ENCODE measurements at places on chromosomes 1 and 21.

- peak; percentile 83 for DNase-seq
These were observed 32.2 kb downstream of the BATF3 start for GRCh38 chr1:212667223-212668139.

DNA sequence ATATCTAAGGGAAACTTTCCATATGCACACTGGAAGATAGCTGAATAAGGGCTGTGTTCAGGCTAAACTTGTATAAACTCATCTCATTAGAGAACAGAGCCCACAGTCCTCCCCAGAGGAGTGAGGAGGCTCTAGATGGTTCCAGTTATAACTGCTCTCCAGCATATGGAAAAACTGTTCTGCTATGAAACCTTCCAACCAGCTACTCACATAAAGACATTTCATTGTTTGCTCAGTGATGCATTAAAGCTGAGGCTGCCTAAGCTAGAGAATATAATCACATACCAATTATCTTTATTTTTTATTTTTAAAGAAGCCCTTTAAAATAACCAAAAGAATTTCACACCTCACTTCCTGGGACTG is 13.3 kb downstream of the AHCYL1 start:
- no peak for DNase-seq

DNA sequence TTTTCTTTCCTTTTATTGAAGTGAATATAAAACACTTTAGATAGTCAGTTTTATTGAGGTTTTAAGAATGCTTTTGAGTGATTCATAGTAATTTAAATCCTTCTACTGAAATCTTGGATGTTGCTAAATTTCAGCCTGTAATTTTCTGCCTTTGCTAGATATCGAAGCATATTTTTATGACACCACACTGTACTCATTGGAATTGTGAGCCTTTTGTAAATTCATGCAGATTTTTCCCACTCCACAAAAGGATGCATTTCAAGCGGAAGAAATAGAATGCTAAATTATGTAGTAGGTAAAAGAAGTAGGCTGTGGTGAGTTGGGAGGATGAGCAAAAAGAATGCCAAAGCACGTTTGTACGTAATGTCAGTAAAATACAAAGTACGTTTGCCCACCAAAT is 13.8 kb downstream of the SNX7 start:
- DNase-seq, result no peak

DNA sequence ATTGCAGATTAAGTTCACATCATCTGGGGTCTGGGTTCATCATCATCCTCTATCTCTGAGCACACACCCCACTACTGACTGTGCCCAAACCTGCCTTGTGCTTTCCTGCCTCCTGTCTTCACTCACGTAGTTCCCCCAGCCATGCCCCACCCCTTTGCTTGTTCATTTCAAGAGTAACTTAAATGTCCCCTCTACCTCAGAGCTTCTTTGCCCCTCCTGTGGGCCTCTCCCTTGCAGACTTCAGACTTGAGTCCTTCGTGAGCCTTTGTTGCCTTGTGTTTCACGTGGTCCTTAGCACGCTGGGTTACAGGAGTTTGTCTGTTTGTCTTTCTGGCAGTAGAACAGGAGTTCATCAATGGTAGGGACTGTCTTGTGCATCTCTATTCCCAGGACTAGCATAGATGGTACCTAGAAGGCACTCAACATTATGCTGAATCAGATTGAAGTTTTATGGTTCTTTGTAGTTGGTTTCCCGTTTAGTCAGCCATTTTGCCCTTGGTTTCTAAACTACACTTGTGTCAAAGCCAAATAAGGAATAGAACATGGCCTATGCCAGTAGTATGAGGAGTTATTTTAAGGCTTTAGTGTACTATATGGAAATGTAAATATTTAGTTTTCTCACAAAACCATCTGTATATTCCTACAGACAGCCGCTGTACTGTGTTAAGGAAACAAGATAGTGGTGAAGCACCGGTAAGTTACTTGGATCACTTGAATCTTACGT is 86.2 kb downstream of the TTC3 start:
- no peak for DNase-seq

GRCh38 chr1:93813076-93813475 is 65.9 kb downstream of the DNTTIP2 start:
- DNase-seq, result no peak

DNA sequence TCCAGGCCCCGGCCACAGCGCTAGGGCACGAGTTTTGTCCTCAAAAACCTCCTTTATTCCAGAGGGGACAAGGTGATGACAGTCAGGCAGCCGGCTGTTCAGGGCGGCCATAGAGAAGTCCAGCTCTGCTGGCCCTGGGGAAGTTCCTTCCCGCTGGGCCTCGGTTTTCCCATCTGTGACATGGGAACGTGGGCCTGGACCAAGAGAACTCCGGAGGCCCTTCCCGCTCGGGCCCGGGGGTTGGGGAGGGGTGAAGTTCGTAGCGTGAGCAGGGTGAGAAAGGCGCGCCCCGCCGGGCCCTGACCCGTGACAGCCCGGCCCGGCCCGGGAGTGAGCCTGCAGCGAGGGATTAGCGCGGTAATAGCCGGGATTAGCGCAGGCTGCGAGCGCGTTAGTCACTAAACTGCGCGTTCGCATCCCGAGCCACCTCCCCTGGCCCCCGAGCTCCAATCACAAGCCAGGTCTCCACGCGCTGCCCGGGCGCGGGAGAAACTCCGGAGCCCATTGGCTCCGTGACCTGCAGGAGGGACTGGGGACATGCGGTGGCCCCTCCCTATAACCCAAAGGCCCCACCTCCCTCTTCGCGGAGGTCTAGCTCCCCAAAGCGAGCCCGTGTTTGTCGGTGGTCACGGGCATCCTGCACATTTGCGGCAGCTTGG is 29.8 kb upstream of the PADI2 start:
- no peak for DNase-seq

DNA sequence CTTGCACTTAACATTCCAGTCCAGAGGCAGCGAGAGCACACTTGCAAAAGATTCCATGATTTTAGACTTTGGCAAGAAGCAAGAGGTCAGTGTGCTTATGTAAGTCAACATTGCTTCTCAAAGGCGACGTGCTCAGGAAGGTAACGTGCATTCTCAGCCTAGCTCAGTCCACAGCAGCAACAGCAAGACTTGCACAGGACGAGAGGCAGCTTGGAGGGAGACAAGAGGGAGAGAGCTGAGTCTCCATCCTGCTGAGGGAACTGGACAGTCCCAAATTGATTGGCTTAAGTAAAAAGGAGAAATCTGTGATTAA is 56.5 kb downstream of the PTP4A2 start:
- peak; percentile 70 for DNase-seq

DNA sequence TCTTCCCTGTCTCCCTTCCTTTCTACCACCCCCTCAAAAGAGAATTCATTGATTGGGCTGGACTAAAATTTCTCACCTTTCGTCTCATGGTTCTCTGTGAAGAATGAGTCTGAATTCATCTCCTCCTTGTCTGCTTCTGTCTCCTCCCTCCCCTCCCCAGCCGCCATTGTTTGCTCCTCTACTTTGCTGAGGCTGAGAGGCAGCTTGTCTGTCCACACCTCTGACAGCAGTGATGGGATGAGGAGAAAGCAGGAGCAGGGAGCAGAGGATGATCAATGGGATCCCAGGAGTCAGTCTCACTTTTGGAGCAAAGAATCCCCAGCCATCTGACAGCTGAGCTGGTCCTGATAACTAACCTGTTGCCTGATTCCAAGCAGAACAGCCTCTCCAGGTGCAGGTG is 2.5 kb downstream of the ILDR2 start:
- no peak for DNase-seq

DNA sequence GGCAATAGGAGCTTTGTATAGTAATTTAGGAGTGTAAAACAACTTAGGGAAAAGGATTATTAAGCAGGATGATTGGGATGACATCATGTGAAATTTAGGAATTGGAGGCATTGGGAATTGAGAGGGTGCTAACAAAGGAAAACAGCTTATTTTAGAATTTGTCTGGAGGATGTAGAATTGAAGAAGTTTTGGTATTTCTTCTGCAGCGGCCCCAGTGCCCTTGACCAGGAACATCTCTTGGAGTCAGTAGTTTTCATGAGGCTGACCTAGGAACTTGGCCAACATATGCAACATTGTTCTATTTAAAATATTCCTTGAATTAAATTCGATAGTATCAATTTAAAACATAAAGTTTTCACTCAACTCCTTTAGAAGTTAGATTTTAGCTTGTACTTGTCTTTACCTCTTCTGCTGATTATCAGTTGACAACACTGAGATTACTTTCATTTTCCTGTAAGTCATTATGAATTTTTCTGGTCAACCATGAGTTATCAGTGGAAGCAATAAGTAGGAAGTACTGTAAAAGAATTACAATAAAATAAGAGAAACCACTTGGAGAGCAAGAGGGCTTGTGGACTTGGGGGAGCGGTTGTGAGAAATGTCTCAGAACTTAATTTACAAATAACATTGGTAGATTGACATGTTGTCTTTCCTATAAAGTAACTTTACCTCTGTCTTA is 52.8 kb downstream of the DYRK1A start:
- DNase-seq, result no peak

GRCh38 chr1:206986402-206986801 is 16.1 kb upstream of the FCAMR start:
- DNase-seq, result no peak

- DNase-seq, result no peak
These were observed 113.9 kb downstream of the GLIS1 start for GRCh38 chr1:53625049-53625448.

DNA sequence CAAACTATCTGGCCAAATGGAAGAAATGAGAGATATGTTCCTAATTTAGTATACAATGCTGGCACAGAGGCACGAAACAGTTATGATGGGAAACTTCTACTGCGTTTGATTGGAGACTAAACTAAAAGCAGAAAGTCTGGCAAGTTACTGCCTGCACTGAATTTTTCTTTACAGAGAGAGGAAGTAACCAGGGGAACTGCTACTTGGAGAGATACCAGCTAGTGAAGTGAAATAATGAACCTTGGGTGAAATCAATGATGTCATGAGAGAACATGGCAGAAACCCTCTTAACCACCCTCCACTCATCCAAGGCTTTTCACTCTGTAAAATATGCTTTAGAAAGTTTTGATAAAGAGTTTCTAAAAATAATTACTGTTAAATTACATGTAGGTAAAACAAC is 29.3 kb downstream of the NIBAN1 start:
- no peak for DNase-seq

- DNase-seq, result peak; percentile 71
These were observed 62.3 kb upstream of the ADARB1 start for GRCh38 chr21:45011911-45012661.

Measured in stomach (tissue), 19 donors.